ENCODE measurements at places on chromosomes 12 and 14. TPM values are rescaled to one million over a fixed set of nuclear protein-coding genes. Genes with fewer than 3 reads are reported as not detected.

The RPS6KL1 gene
- 47.0 TPM for total RNA-seq

The ACRBP gene
- 1.6 TPM for total RNA-seq

The DTX1 gene
- total RNA-seq = 37.2 TPM

The PKP2 gene
- 6.3 TPM for total RNA-seq

The SOS2 gene
- 89.2 TPM for total RNA-seq

The ADCK1 gene
- total RNA-seq = 11.6 TPM

The RFLNA gene
- 7.2 TPM for total RNA-seq

The NPFF gene
- not detected for total RNA-seq

The GLT1D1 gene
- 8.1 TPM for total RNA-seq

The SLC17A8 gene
- total RNA-seq = 0.63 TPM

The SENP1 gene
- 39.1 TPM for total RNA-seq

The GPR84 gene
- not detected for total RNA-seq

The TBX3 gene
- 1.9 TPM for total RNA-seq

The FAM186B gene
- not detected for total RNA-seq

The LRRC43 gene
- not detected for total RNA-seq

The AMHR2 gene
- not detected for total RNA-seq

The BMP4 gene
- total RNA-seq = not detected

The B4GALNT3 gene
- 4.7 TPM for total RNA-seq

The HRK gene
- total RNA-seq = 0.31 TPM

The HOXC12 gene
- total RNA-seq = not detected

The PROX2 gene
- not detected for total RNA-seq

The POTEG gene
- total RNA-seq = not detected

The DPPA3 gene
- total RNA-seq = not detected

The LALBA gene
- not detected for total RNA-seq

The RNASE2 gene
- not detected for total RNA-seq

The SLC25A47 gene
- not detected for total RNA-seq

The EMP1 gene
- total RNA-seq = 7.8 TPM

The IGF1 gene
- 4.4 TPM for total RNA-seq

The MYF6 gene
- total RNA-seq = not detected

The OR4E2 gene
- not detected for total RNA-seq

The CCDC196 gene
- total RNA-seq = not detected

The NGB gene
- 4.7 TPM for total RNA-seq

The SDR9C7 gene
- 0.31 TPM for total RNA-seq

The TPH2 gene
- not detected for total RNA-seq

The RPGRIP1 gene
- total RNA-seq = 0.94 TPM

The GDF3 gene
- not detected for total RNA-seq

The OTOGL gene
- 0.31 TPM for total RNA-seq

The IL31 gene
- total RNA-seq = not detected

The C12orf60 gene
- total RNA-seq = 1.3 TPM

The INHBC gene
- not detected for total RNA-seq

The C1S gene
- total RNA-seq = 8.1 TPM

The PRICKLE1 gene
- 16.3 TPM for total RNA-seq

The BEGAIN gene
- 23.5 TPM for total RNA-seq

The VRTN gene
- total RNA-seq = not detected

The FBXL14 gene
- 23.8 TPM for total RNA-seq

The NINJ2 gene
- total RNA-seq = 0.63 TPM
